Right kidney (tissue), 9 donors: ENCODE measurements at places on chromosomes 2 and 18.

DNA sequence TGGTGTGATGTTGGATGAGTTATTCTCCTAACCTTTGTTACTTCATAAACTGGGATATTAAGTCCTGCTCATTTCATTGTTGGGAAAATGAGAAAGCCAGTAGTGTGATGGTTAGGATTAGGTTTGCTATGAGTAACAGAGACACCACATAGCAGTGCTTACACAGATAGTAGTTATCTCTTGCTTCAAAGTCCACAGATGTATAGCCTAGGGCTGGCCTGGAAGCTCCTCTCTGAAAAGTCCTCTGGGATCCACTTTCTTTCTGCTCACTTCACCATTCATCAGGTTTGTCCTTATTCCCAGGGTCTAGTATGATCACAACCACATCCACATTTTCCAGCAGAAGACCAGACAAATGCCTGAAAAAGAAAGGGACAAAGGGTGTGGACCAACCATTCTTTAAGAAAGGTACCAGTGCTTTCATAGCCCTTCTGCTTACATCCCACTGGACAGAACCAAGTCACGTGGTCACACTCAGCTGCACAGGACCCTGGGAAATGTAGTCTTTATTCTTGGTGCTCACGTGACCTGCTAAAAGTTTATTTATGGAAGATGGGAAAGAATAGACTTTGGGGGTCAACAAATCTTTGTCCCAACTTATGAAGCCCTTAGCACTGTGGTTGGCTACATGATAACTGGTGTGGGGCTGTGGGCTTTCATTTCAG, 108.9 kb downstream of the INSIG2 start:
- no peak for DNase-seq

DNA sequence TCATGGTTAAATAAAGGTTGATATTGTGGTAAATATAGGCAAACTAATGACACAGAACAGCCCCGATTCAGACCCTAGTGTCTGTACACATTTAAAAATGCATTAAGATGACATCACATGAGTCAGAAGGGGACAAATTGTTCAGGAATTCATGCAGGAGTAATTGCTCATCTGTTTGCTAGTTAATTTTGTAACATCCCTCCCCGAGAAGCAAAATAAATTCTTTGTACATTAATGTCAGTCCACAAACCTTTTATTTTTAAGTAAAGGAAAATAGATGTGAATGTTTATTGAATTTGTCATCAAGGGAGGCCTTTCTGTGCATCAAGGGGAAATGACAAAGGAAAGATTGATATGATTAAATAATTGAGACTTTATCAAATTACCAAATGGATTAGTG, 69.9 kb downstream of the SH3BP4 start:
- DNase-seq = no peak

DNA sequence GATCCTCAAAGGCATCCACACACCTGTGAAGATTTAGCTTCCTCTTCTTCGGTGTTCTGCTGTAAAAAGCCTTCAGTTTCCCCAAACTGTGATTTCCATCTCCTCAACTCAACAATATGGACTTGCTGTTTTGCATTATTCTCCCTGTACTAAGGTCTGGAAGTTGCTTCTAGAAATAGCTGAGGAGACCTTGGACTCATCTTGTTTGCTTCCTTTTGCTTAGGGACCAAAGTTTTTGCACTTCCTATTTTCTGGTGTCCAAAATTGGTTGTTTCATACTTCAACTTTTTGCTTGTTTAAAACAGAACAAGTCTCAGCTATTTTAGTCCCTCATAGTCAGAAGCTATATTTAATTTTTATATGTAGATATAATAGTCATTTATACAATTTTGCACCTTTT, 201.9 kb upstream of the COPS8 start:
- DNase-seq = no peak

DNA sequence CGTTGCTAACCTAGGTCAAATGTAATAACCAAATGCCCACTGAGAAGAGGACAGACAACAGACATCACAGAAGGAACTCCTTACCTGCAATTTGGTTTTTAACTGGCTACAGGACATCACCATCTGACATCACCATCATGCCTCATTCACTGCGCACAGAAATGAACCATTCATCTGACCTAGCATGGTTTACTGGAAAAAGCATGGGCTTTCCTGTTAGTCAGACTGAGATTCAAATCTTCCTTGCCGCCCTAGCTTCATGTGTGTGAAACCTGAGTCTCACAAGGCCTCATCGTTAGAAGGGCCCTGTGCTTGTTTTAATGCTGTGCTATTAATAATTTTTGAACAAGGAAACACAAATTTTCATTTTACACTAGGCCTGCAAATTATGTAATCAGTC, 1.1 kb upstream of the HIBCH start:
- DNase-seq = no peak

GRCh38 chr2:112216167-112216566, 38.7 kb downstream of the ZC3H8 start:
- DNase-seq = no peak

- DNase-seq = no peak
Observed at GRCh38 chr2:145049475-145049874, 529.6 kb upstream of the ZEB2 start.

DNA sequence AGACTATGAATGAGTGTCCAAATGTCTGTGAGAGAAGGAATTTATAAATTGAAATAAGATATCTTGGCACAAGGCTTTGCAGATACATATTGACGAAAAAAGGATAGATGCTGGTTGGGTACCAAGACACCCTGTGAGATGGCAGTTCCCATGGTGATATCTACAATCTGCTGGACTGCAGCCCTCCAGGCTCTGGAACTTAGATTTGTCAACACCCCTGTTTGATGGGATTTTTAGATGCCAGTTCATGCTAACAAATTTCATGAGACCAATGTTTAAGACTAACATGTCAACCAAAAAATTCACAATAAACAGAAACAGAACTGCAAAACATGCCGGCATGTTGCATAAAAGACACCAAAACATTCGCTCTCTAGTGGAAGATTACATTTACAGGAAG, 400.3 kb upstream of the CNTNAP5 start:
- no peak for DNase-seq
